ENCODE measurements at places on chromosomes 6 and 20.

DNA sequence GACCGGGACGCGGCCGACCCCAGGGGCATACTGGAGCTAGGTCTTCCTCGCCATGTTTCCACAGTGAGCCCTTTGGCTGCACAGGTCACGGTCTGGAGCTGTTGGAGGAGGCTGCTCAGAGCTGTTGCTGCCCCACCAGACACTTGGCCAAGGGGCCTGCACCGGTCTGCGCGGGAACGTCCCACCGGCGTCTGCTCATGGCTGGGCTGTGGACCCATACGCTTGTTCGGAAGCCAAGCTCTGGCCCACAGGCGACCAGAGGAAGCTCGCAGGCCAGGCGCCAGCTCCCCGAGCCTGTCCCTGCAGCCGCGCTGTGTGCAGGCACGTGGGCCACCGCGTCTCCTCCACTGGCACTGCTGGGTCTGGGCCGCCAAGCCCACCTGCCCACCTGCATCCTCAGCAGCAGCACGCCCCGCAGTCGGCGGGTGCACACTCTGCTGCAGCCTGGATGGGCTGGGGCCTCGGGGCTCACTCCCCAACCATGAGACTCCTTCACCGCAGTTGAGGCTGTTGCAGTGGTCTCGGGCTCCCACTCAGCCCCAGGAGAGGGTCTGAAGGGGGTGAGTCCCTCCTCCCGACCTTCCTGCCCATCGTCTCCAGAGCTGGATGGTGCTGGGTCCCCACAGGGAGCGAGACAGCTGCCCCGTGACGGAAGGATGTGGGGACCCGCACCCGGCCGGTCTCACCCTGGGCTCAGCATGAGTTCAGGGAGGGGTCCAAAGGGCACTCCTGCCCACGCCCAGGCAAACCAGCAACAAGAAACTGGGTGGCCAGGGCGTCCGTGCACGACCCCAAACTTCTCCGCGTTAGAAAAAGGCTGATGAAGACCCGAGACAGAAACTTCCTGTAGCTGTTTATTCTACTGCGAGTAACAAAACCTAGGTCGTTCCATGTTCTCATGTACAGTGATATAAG is 15.5 kb upstream of the TCFL5 start:
- DNase-seq, result no peak

DNA sequence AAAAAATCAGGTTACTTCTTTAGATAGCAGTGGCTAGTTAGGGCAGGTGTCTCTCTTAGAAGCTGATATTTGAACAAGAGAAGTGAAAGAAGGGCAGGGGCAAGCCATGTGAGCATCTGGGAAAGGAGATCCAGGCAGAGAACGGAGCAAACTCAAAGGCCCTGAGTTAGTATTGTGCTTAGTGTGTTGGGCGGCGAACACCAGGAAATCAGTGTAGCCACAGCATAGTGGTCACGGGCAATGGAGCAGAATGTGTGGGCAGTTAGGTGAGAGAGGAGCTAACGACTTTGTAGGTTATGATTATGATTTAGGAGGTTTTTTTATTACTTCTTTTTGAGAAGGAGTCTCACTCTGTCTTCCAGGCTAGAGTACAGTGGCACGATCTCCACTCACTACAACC is 229.3 kb downstream of the TMEM242 start:
- no peak for DNase-seq

DNA sequence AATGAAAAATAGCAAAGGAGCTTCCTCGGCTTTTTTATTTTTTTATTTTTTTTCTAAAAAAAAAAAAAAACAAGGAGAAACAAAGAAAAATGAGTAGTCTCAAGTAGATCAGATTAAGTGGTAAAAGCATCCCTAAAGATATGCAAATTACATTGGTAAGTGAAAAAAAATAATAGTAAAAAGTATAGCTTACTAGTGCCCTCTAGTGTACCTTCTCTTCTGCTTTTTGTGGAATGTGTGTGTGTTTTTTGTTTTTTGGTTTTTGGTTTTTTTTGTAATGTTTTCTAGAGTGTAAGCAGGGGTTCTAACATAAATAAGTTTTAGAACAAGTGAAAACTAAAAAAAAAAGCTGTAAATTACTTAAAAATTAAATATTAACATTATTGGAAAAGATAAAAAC is 1062.0 kb downstream of the HACE1 start:
- no peak for DNase-seq

DNA sequence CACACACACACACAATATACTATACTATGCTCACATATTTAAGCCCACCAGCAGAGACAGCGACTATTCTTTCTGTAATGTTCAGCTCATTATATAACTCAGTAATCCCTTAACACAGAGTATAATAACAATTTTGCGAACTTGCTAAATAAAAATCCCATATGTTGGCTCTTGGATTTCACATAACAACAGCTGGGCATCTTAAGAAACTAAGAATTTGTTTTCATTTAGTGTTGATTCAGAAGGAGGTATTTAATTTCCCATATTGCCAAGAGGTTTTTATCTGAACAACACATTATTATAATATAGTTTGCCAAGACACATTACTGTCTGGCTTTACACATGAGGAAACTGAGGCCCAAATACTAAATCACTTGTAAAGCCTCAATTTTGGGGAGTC is 7.4 kb downstream of the ECT2L start:
- no peak for DNase-seq

- DNase-seq, result peak; percentile 57
Observed at GRCh38 chr6:36735110-36736071, 37.8 kb downstream of the RAB44 start.

- DNase-seq, result no peak
Observed at GRCh38 chr6:136181861-136182260, 68.2 kb downstream of the MTFR2 start.

GRCh38 chr6:90110971-90111370 is 185.7 kb downstream of the BACH2 start:
- no peak for DNase-seq

- DNase-seq, result no peak
Observed at GRCh38 chr20:7728338-7728737, 211.9 kb downstream of the HAO1 start.

- no peak for DNase-seq
Observed at GRCh38 chr20:23228912-23229311, 121.7 kb upstream of the NXT1 start.
